Psoas muscle (tissue), 8 donors: ENCODE measurements at places on chromosomes 16 and 17. TPM values are rescaled to one million over a fixed set of nuclear protein-coding genes. Genes with fewer than 3 reads are reported as not detected.

Gene NPIPA8
- total RNA-seq: not detected

Gene PIK3R5
- total RNA-seq: 1.6 TPM

Gene FAM234A
- total RNA-seq: 117 TPM

Gene SPATA32
- not detected for total RNA-seq

Gene TM4SF5
- not detected for total RNA-seq

Gene SRL
- 552 TPM for total RNA-seq

Gene USH1G
- not detected for total RNA-seq
